ENCODE measurements at places on chromosomes 2 and 18.

DNA sequence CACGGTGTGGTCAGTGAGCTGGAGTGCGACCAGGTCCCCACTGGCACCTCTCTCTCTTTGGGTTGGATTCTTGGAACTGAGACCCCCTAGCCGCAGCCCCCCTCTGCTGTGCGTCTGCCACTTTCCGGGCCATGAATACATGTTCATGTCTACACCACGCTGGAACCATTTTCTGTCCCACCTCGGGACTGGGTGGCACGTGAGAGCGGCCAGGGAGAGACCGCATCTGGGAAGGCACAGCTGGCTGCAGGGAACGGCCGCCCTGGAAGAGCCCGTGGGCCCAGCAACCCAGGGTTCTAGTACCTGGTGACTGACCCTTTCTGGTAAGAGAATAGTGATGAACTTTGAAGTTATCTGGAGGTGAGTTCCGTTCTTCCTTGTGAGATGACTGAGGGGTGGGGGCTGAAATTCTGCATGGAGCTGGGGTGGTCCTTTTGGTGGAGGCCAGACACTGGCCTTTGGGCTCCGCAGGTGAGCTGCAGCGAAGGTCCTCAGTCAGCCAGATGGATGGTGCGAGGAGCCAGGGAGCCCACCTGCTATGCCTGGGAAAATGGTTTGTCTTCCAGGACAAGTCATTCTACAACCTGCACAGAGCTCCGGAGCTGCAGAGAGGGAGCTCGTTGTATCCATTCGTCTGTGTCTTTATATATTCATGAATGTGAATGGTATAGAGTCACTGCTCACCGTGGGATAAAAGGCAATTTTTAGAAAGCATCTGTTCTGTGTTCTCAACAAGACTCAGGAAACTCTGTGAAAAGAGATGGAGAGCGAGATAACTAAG lies 223.5 kb downstream of the NDUFA10 start:
- DNase-seq, result no peak

- DNase-seq, result no peak
Measured at GRCh38 chr2:188695953-188696352, 278.2 kb upstream of the COL3A1 start.

GRCh38 chr2:230640540-230641011 lies 72.1 kb upstream of the CAB39 start:
- no peak for DNase-seq

- DNase-seq, result no peak
Measured at GRCh38 chr2:43298500-43298899, 72.1 kb upstream of the ZFP36L2 start.

DNA sequence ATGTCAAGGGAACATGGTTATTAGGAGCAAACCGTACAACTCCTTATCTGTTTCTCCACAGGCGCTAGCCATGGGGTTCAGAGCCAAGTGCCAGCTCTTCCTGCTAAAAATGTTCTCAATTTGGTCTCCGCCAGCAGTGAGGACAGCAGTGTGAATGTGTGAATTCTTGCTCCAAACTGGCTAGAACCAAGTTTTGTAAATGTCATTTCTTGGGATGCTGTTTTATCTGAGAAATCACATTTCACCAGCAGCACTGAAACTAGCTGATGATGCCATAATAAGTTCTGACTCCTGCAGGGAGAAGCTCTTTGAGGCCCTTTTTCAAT lies 140.6 kb upstream of the LGALSL start:
- no peak for DNase-seq

DNA sequence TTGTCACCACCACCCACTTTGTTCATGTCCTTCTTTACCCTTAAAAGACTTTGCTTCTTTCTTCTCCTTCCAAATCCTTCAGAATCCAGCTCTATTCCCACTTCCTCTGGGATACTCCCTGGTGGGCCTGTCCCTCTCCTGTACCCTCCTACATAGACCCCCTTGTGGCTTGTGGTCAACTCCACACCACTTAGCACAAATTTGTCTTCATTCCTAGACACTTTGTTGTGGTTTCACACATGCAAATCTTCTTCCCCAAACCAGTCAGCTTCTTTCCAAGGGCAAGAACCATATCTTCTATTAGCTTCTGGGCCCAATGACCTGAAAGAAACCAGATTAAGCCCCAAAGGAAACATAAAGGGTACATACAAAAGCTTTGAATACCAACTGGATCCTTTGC lies 342.4 kb downstream of the TNS1 start:
- DNase-seq, result no peak

DNA sequence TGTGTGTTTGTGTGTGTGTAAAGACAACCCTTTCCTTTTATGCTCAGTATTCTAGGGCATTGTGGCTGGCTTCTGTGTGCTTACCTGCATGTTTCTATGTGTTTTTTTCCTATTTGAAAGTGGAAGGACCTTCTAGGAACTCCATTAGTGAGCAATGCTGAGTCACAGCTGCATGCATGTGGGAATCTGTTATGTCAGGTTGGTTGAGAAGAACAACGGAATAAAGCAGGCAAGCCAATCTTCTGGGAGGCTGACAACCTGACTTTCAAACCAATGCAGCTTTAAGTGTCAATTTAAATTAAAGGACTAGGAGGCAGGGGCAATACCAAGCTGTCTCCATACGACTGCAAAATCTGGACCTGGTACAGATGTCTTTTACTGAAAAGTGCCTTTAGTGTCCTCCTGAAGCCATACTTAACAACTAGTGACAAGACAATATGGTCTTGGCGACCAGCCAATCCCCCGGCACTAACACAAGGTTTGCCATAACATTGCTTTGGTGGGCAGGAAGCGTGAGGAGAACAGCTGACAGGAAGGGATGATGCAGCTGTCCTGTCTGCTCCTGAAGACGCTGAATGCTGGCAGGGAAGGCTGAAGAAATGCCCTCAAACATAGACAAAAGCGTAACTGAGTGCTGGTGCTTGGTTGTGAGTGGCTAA lies 514.7 kb upstream of the CDH7 start:
- no peak for DNase-seq

GRCh38 chr18:41899535-41899934 lies 55.5 kb upstream of the PIK3C3 start:
- no peak for DNase-seq

GRCh38 chr18:75915941-75916623 lies 488.6 kb upstream of the SMIM21 start:
- DNase-seq, result no peak

DNA sequence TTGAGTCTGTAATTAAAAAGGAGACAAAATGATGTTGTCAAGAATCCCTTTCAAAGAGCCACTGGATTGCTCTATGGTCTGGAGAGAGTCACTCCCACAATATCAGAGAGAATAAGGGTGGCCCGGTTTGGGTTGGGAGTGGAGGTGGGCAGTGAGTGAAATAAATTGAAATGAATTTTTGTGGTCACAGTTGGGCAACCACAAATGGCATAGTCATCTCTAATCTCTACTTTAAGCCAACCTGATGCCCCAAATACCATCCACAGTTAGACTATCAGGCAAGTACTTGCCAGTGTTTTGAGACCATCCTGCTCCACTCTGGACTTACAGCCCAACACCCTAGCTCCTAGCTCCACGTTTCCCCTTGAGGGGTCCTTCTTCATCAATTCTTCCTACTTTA lies 559.7 kb downstream of the BCL11A start:
- DNase-seq, result no peak

DNA sequence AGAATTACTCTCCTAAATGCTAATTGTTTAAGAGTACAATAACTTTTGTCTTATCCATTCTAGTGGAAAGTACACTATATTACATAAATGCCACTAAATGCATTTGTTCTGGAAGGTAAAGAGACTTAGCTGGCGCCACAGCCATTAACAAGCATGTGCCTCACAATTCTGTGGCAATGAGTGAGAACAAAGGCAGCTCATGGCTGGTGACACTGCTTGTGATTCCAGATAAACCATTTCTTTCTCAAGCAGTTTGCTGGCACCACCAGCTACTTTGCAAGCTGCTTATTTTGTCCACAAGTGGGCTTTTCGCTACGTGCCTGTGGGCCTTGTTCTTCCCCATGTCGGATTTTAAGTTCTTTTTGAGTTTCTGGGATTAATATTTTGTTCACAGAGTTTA lies 147.6 kb upstream of the SMAD7 start:
- DNase-seq, result no peak

DNA sequence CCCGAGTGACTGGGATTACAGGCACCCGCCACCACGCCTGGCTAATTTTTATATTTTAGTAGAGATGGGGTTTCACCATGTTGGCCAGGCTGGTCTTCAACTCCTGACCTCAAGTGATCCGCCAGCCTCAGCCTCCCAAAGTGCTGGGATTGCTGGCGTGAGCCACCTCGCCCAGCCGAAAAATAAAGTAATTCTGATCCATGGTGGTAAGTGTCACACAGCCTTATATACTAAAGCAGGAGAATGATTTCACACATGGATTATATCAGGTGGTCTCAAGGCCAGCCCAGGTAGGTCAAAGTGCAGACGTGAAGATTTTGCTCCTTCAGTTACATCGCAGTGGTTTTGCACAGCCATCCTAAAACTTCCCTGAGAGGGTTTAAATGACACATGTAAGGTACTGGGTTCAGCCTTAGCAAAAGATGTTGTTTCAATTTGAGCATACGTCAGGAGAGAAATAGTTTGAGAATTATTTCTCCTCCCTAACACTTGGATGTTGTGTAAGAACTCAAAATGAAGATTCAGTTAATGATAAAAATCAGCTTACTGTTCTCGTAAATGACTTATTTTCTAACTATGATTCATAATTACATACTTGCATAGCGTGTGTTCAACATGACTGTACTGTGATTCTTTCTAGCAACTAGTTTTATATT lies 93.0 kb upstream of the SLC39A10 start:
- peak; percentile 69 for DNase-seq

GRCh38 chr2:26251893-26252292 lies 7.2 kb downstream of the HADHB start:
- no peak for DNase-seq

DNA sequence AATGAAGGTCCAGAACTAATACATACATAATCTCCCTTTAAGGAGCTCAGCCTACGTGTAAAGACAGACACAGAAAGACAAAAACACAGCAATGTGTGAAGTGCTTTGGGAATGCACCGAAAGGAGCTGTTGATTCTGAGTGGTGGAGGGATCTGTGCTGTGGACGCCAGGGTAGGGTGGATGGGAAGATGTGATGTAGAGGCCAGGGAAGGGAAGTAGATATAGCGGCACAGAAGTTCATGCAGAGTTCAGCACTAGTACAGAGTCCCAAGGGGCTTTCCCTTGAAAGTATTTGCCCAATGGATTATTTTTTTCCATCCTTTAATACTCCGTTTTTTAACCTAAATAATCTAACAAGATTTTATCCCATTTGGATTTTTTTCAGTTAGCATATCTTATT lies 32.1 kb upstream of the DOCK10 start:
- DNase-seq, result no peak

- no peak for DNase-seq
Measured at GRCh38 chr2:47009253-47009767, 93.7 kb upstream of the MCFD2 start.

DNA sequence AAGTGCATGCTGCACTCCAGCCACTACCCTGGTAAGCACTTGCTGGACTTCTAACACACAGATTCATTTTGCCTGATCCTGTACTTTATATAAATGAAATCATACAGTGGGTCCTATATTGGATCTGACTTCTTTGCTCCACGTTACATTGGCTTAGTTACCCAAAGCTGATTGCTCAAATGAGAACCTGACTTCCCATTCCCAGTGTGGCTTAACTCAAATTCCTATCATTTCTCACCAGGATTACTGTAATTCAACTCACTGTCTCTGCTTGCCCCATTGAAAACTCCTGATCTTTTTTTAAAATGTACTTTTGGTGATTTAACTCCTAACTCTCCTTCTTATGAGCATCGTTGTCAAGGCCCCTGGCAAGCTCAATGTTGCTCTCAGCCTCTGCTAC lies 1.4 kb downstream of the RSAD2 start:
- no peak for DNase-seq

- DNase-seq, result no peak
Measured at GRCh38 chr18:31490387-31490786, 7.6 kb upstream of the DSG2 start.

- DNase-seq, result peak; percentile 85
Measured at GRCh38 chr18:3449512-3450011, 410 bp upstream of the TGIF1 start.

DNA sequence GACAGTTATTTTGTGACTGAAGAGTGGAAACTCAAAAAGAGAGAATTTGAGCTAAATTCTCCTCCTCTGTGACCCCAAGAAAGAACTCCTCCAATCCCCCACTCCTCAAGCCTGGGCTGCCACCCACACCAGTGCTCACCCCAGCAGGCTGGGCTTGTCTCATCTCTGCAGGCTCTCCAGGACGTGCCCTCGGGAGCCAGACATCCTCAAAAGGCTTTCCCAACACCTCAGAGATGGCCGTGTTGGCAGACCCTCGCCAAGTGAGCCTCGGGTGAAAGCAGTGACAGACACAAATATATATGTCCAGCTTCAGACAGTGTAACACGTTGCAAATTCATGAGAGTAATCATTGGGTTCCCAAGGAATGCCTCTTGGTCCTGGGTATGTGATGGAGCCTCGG lies 377.7 kb upstream of the SALL3 start:
- DNase-seq, result no peak

DNA sequence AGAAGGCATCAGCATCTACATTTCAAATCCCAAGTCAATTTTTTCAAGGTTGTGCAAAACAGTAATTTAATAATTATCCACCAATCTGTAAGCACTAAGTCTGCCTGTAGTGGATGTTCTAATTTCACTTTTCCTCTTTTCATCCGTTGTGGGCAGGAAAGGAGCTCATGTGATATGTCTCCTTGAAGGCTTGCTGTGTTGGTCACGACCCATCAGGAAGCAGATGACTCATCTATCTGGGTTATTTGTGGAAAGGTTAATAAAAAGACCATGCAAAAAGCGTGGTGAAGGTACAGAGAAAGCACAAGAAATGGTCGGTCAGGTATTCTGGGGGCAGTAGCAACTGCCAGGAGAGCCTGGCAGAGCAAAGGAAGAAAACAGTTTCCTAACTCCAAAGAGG lies 476.7 kb upstream of the RAB6C start:
- no peak for DNase-seq

- DNase-seq, result no peak
Measured at GRCh38 chr2:40488101-40488601, 36.3 kb upstream of the SLC8A1 start.

DNA sequence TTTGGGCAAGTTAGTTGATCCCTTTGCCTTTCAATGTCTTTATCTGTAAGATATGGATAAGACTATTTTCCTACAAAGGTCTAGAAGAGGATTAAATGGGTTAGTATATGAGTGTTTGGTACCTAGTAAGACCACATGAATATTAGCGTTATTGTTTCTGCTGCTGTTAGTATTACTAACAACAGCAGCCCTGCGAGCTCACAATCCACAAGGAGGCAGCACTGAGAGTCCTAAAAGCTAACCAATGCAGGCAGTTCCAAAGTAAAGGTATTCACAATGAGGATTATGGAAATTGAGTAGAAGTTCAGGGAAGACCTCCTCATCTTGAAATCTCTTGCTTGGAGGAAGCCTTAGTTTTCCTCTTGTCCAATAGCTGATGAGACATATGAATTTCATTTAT lies 248.9 kb downstream of the TDRD15 start:
- no peak for DNase-seq

- no peak for DNase-seq
Measured at GRCh38 chr2:21773168-21773567, 649.4 kb downstream of the TDRD15 start.

GRCh38 chr2:65434592-65435241 lies 2.3 kb upstream of the SPRED2 start:
- DNase-seq, result no peak
